ENCODE measurements at places on chromosomes 3 and 15. TPM values are rescaled to one million over a fixed set of nuclear protein-coding genes. Genes with fewer than 3 reads are reported as not detected.

- H3K27me3 ChIP-seq: no peaks in the 10 kb centered on the region
- H3K36me3 ChIP-seq: no peaks in the 10 kb centered on the region
- H3K4me3 ChIP-seq: no peak overlapping the region
- no peak overlapping the region for H3K27ac ChIP-seq
Measured at GRCh38 chr3:174342941-174343501, 516.1 kb upstream of the NAALADL2 start.

DNA sequence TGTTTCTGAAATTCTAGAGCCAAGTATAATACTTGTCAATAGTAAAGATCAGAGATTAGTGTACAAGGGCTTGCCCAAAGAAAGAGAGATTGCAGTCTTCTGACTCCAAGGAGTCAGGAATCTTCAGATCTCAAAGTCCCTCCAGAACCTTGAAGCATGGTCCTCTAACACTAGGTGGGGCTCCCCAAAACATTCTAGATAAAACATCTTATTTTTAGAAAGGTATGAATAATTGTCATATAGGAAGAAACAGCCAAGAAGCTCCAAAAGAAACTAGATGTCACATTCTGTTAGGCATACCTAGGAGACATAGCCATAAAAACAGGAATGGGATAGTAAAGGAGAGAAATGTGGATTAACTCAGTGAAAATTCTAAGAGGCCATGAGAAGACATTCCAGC lies 10.7 kb downstream of the MUC13 start:
- DNase-seq: no peak
- no peak overlapping the region for H3K4me3 ChIP-seq
- H3K27ac ChIP-seq: no peak overlapping the region

GRCh38 chr3:9416139-9416780 lies 18.8 kb downstream of the SETD5 start:
- H3K36me3 ChIP-seq: no peaks in the 10 kb centered on the region
- H3K27me3 ChIP-seq: no peaks in the 10 kb centered on the region
- H3K4me1 ChIP-seq: peaks cover 4% of the 10 kb centered on the region
- no peak overlapping the region for H3K27ac ChIP-seq
- H3K4me3 ChIP-seq: no peak overlapping the region
- DNase-seq: no peak

DNA sequence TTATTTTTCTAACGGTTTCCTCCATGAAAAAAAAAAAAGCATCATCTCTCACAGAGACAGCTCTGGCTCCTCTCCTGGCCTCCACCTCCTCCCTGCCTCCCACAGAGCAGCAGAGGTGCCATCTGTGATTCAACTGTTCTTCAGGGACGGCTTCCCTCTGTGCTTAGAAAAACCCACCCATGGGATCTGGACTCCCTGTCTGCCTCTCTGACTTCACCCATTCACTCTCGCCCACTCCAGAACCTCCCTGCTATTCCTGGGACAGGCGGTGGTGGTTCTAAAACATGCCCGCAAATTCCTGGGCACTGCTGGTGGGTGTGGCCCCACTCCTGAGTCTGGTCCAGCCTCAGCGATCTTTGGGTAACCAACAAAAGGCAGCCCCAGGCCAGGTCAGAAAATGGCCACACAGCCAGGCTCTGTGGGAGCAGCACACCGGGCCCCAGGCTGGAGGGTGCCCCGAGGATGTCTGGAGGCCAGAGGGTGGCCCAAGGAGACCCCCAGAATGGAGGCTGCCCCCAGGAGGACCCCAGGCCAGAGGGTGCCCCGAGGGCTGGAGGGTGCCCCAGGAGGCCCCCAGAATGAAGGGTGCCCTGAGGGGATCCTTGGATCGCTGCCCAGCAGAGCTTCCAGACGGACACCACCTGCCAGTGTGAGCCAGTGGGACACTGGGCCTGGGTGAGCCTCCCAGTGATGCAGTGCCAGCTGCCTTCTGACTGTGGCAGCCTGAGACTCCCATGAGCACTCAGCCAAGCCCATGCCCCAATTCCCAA lies 2.6 kb upstream of the CHST13 start:
- H3K27ac ChIP-seq: no peak overlapping the region
- no peaks in the 10 kb centered on the region for H3K27me3 ChIP-seq
- no peaks in the 10 kb centered on the region for H3K36me3 ChIP-seq
- H3K4me1 ChIP-seq: no peaks in the 10 kb centered on the region
- H3K4me3 ChIP-seq: no peak overlapping the region

DNA sequence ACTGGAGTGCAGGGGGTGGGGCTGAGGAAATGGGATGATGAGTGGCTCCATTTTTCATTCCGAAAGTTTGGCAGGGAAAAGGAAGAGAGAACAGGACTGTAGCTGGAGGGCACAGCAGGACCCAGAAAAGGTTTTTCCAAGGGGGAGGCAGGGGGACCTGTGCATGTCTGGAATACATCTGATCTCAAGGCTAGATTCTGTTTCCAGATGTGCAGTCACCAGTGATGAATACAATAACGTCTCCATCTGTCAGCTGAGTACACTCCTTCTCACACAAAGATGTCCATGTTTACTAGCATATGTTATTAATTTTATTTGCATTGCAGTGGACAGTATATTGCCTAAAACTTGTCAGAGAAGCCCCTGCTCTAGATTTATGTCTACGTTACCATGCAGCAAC lies 39.9 kb upstream of the PRTG start:
- H3K27me3 ChIP-seq: peaks cover 3% of the 10 kb centered on the region
- DNase-seq: no peak
- H3K27ac ChIP-seq: no peak overlapping the region
- no peaks in the 10 kb centered on the region for H3K4me1 ChIP-seq
- H3K4me3 ChIP-seq: no peak overlapping the region

DNA sequence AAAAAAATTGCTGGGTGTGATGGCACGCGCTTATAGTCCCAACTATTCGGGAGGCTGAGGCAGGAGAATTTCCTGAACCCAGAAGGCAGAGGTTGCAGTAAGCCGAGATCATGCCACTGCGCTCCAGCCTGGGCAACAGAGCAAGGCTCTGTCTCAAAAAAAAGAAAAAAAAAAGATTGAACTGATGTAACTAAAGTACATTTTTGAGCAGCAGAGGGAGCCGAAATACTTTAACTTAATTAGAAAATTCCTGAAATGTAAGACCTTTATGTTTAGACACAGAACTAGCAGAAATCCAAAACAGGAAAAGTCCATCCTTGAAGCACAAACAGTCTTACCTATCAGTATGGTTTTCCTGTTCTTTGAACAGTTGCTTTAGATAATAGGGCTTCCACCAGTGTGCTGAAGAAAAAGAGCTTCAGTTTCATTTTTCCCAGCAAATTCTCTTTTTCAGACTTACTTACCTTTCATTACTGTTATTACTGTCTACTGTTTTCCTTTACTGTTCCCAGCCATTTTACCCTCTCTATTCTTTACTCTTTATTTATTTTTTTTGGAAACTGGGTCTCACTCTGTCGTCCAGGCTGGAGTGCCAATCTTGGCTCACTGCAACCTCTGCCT lies 33.4 kb upstream of the ZNF609 start:
- H3K36me3 ChIP-seq: peaks cover 5% of the 10 kb centered on the region
- H3K27me3 ChIP-seq: no peaks in the 10 kb centered on the region
- no peak for DNase-seq
- no peak overlapping the region for H3K27ac ChIP-seq
- no peak overlapping the region for H3K4me3 ChIP-seq

DNA sequence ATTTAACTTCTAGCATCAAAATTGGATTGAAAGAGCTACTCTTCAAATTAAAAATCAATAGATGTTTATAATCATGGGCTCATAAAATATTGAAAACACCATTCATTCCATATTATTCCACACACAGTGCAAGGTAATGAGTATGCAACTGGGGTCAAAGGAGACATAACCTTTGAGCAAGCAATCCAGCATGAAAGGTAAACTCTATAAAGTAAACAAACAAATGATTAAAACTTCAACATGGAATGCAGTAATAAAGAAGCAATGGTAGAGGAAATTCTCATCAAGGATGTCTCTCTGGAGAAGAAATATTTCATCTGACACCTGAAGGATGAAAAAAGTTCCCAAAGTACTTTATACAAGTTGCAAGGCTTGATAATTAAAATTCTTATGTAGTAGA lies 25.8 kb downstream of the MECOM start:
- no peak overlapping the region for H3K27ac ChIP-seq
- no peak overlapping the region for H3K4me3 ChIP-seq
- peaks cover 4% of the 10 kb centered on the region for H3K27me3 ChIP-seq
- H3K36me3 ChIP-seq: no peaks in the 10 kb centered on the region

- H3K4me1 ChIP-seq: no peaks in the 10 kb centered on the region
- H3K27ac ChIP-seq: no peak overlapping the region
- H3K4me3 ChIP-seq: no peak overlapping the region
- no peak for DNase-seq
- no peaks in the 10 kb centered on the region for H3K27me3 ChIP-seq
Measured at GRCh38 chr3:189833266-189833665, 202.1 kb downstream of the TP63 start.

Gene INKA1
- total RNA-seq: 1.0 TPM

Gene MINDY2
- total RNA-seq: 15.9 TPM
